ENCODE measurements at places on chromosomes 5 and 9.

GRCh38 chr5:170336065-170336464 lies 38.5 kb upstream of the LCP2 start:
- DNase-seq: no peak

- no peak for DNase-seq
Observed at GRCh38 chr5:132283423-132284043, 10.7 kb upstream of the SLC22A4 start.

DNA sequence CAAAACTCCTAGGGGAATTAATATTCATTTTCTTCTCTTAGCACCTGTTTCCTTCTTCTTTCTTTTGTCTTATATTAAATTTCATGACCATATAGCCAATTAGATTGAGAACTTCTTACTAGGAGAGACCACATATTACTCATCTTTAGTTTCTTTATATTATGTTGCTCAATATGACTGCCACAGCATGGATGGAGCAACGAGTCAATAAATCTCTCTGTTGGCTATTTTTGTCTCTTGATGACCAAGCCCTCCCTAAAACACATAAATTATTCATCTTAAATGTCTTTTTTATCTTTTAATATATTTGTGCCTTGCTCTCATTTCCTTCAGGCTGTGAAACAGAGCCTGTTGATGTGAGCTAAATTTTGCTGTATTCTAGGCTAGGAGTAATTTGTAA lies 123.0 kb downstream of the ADAMTSL1 start:
- no peak for DNase-seq

GRCh38 chr5:17819783-17820182 lies 185.5 kb downstream of the TAF11L14 start:
- DNase-seq: no peak

GRCh38 chr9:94889628-94890027 lies 163.1 kb downstream of the AOPEP start:
- no peak for DNase-seq

DNA sequence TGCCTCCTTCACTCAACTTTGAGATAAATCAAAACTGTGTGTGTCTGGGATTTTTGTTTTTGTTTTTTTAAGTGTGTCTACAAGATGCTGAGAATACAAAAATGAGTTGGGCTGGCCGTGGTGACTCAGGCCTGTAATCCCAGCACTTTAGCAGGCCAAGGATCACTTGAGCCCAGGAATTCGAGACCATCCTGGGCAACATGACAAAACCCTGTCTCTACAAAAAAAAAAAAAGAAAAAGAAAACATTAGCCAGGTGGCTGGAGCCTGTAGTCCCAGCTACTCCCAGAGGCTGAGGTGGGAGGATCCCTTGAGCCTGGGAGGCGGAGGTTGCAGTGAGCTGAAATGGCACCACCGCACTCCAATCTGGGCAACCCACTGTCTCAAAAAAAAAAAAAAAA lies 21.0 kb downstream of the HNRNPK start:
- no peak for DNase-seq

Measured in naive thymus-derived CD4-positive, alpha-beta T cell (primary cell).